COLO829 (cell line): ENCODE measurements at places on chromosomes 5 and 9.

GRCh38 chr9:86280580-86280979 lies 1.8 kb downstream of the ISCA1 start:
- DNase-seq, result no peak

- no peak for DNase-seq
Observed at GRCh38 chr9:130266236-130267098, 907 bp downstream of the HMCN2 start.

DNA sequence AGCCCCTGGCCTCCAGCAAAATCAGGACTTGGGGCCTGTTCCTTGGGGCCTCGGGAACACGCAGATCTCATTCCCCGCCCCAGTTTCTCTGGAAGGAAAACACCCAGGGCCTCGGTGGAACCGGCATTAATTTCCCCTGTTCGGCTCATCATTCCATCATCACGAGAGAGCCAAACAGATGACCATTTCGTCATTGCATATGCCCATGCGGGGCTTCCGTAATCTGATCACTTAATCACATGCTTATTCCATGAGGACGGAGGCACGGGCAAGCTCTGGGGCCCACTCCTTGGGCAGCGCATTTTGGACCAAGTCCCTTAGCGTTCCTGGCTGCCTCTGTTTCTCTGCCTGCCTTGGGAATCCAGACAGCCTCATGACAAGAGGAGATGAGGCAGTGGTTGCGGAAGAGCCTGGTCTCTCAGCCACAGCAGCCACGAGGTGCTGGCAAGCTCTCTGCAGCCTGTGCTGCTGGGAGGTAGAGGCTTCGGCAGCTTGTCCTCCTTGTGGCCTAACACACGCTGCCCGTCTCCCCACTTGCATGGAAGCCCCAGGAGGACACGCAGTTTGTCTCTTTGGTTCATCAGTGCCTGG lies 65.0 kb upstream of the IER5L start:
- no peak for DNase-seq

- no peak for DNase-seq
Observed at GRCh38 chr5:6158974-6159831, 219.1 kb downstream of the MED10 start.

GRCh38 chr5:8458038-8458383 lies 589.1 kb downstream of the MTRR start:
- DNase-seq, result no peak

DNA sequence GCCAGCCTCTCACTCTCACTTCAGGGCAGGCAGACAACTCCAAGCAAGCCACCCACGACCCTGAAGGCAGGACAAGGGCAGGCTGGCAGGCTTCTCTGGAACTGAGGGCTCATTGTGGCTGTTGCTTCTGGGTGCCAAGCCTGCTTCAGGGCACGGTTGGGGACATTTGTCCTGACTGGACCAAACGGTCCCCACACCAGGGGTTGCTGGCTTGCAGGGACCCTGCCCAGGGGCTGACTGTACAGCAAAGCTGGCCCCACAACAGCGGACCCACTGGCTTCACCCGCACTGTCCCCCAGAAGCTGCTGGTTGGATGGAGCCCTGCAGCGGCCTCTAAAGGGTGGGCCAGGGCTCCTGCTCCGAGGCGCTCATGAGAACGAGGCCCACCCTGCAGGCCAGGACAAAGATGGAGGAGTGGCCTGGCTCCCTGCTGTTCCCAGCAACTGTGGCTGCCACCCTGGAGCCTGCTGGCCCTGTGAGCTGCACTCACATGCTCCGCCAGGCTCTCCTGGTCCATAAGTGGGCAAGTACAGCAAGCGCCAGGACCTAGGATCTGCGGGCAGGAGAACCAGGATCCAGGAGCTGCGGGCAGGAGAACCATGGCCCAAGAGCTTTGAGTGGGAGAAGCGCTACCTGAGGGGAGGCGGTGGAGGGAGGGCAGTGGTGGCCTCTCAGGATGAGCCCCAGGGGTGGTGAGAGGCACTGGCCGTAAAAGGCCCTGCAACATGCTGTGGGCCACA lies 34.4 kb upstream of the NSMF start:
- DNase-seq, result no peak

DNA sequence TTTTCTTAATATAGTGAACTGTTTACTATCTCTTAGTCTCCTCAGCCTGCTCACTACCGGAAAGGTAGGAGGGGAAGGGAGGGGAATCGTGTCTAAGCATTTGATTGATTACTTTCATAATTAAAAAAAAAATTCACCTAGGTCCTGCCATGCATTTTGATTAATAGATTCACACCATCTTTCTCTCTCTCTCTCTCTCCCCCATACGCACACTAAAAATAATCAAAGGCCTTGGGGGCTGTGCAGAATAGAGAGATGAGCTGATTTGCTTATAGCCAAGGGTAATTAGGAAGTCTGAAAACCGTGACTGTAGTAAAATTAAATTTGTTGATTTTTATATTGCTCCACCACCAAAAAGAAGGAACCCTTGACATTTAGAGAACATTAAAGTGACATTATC lies 49.6 kb downstream of the CD180 start:
- DNase-seq, result no peak

DNA sequence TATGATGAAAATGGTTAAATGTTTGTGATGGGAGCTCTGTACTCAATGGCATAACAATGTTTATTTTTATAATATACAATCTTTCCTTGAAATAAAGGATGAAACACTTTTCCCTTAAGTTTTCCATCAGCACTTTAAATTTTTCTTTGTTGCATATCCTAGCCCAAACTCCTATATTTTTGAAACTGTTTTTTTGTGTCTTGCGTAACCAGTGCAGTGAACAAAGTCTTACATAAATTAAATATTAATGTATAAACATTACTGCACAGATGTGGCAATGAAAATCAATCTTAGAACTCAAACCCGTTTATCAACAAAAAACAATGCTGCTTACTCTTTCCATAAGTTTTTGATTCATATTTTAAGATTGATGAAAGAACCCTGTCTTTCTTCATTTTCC lies 34.1 kb upstream of the IL31RA start:
- no peak for DNase-seq

GRCh38 chr5:15333091-15333490 lies 166.9 kb upstream of the FBXL7 start:
- DNase-seq, result no peak

DNA sequence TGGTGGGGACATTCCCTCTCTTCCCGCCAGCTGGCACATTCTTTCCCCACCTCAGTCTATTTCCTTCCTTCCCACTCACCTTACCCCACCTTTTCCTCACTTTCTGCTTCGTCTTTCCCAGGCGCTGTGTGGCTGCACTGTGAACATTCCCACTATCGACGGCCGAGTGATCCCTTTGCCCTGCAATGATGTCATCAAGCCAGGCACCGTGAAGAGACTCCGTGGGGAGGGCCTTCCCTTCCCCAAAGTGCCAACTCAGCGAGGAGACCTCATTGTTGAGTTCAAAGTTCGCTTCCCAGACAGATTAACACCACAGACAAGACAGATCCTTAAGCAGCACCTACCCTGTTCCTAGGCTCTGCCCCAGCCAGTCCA lies 7.3 kb downstream of the DNAJB5 start:
- DNase-seq, result no peak

GRCh38 chr5:39360471-39361111 lies 3.7 kb downstream of the C9 start:
- peak; percentile 16 for DNase-seq

DNA sequence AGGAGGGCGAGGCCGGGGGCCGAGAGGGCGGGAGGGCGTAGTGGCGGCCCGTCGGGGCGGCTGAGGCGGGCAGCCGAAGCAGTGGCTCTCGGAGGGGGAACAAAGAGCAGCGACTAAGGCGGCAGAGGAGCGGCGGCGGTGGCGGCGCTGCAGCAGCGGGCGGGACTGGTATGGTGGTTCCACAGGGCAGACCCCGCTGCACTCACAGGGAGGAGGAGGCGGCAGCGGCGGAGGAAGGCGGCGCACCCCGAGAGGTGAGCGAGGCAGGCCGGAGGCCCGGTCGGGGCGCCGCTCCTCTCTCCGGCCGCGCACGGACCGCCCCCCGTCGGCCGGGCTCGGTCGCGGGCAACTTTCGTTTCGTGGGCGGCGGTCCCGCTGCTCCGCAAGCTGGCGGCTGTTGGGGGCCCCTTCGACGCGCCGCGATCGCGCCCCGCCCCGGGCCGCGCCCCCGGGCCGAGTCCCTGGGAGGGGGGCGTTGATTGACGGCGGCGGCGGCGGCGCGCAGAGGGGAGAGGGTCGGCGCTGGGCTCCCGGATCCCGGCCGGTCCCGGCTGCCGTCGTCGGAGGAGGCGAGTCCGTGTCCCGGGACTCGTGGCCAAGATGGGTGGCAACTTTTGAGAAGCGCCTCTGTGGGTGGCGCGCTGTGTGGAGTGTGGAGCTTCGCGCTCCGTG lies 467 bp downstream of the CNOT6 start:
- DNase-seq, result no peak

DNA sequence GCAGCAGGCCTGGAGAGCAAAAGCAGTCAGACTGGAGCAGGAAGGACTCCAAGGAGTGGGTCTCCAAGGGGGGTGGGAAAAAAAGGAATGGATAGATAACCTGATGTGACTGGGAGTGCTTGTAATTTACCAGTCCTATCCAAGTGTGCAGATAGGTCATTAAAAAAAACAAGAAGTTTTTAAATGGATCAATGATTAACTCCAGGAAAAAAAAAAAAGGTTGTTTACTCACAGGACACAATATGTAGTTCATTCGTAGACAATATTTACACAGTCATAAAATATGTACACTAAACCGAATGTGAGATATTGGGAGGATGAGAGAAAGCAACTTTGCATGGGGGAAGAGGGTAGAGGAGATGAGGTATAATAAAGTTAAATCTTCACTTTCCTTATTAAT lies 20.4 kb downstream of the ZBTB5 start:
- no peak for DNase-seq

- DNase-seq, result no peak
Observed at GRCh38 chr5:155475318-155475717, 461.8 kb downstream of the KIF4B start.

DNA sequence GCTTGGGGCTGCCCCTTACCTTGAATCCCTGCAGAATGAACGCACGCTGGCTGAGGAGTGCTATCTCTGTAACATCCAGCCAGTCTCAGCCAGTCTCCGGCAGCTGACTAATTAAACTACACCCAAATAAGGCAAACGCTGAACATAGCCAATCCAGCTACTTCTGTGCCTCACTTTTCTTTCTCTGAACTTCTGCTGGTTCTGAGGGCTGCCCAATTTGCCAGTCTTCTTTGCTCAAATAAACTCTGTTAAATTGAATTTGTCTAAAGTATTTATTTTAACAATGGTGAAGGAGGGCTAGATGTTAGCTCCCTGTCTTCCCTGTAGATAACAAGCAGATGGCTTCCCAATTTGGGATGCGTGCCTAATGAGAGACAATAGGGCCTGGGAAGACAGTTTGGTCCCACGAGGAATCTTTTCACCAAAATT lies 154.0 kb upstream of the NFIL3 start:
- DNase-seq, result no peak

GRCh38 chr5:80346055-80346454 lies 26.3 kb downstream of the SPZ1 start:
- DNase-seq, result peak; percentile 29

- DNase-seq, result peak; percentile 50
Observed at GRCh38 chr5:81303563-81303962, 2.2 kb downstream of the ZCCHC9 start.

DNA sequence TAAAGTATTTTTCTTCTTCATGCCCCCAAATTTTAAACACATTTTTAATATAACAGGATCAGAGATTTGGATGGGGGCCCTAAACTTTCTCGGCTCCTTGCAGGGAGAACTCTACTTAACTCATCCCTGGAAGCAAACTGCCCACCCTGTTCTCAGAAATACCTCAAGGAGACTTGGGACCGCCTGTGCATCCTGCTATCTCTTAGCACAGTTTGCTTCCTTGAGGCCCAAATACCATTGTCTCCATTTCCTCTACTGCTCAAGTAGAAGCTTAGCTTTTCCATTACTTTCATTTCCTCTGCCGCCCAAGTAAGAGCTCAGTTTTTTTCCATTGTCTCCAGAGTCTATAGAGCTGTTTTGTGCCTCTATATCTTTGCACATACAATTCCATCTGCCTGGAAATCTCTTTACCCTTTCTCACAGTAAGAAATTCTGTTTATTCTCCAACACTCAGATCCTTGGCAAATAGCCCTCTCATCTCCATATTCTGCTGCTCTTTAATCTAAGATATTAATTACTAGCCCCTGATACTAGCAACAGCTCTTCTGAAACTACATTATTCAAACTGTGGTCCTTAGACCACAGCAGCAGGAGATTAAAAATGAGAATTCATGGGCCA lies 137.8 kb downstream of the CEMIP2 start:
- no peak for DNase-seq

GRCh38 chr9:93473411-93473810 lies 20.0 kb upstream of the FAM120AOS start:
- DNase-seq, result no peak

- peak; percentile 93 for DNase-seq
Observed at GRCh38 chr9:121633119-121633714, 18.2 kb upstream of the DAB2IP start.

GRCh38 chr5:171926311-171926710 lies 80.1 kb downstream of the FBXW11 start:
- no peak for DNase-seq

DNA sequence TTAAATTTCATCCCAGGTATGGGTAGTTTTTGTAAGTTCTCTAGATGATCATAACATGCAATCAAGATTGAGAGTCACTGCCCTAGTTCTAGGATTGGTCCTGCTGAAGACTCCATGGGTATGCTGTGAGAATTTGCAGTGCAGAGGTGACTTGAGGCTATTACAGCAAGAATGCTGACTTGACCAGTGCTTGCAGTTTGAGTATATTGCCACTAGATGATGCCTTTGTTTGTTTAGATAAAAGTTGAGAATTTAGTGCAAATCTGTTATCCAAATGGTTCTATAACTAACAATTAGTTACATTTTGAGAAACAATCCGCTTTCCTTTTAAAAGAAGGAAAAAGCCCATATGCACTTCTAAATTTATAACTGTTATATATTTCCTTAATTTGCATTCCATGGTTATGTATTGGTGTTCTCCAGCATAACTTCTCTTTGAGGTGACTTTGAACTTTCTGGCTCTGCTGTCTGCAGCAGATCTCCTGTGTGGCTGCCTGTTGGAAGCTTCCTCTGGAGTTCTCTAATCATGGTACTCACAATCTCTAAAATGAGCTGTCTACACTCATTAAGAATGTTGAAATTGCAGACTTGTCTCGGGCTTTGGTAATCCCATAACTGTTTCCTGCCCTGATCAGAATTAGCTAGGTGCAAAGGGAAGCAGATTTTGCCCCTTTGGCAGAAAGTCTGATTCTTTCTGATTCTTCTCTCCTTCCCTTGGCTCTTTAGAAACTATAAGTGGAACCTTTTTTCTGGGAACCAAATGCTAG lies 24.9 kb downstream of the MELK start:
- DNase-seq, result peak; percentile 74

GRCh38 chr5:158049459-158049858 lies 190.5 kb upstream of the CLINT1 start:
- DNase-seq, result no peak

GRCh38 chr9:134226221-134226930 lies 62.0 kb upstream of the RNU6ATAC start:
- DNase-seq, result no peak
